ENCODE measurements at places on chromosomes 7 and 10.

GRCh38 chr7:110987127-110987693 is 103.7 kb upstream of the LRRN3 start:
- DNase-seq: no peak

- DNase-seq: peak; percentile 64
These were observed 202.3 kb downstream of the AHR start for GRCh38 chr7:17500736-17501135.

DNA sequence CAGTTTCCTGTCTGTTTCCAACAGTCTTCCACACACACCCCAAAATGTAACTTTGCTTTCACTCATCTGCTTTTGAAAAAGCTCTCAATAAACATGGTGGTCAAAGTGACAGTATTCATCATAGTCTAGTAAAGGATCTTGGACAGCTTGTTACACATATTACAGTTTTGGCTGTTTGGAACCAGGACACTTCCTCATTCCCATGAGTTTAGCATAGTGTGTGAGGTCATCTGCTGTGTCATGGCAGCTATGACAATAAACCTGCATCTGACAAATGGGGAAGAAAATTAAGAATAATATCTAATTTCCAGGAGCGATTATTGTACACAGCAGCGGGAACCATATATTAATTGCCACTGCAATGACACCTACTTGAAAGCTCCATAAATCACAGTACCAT is 184.3 kb upstream of the SLC26A5 start:
- DNase-seq: no peak

DNA sequence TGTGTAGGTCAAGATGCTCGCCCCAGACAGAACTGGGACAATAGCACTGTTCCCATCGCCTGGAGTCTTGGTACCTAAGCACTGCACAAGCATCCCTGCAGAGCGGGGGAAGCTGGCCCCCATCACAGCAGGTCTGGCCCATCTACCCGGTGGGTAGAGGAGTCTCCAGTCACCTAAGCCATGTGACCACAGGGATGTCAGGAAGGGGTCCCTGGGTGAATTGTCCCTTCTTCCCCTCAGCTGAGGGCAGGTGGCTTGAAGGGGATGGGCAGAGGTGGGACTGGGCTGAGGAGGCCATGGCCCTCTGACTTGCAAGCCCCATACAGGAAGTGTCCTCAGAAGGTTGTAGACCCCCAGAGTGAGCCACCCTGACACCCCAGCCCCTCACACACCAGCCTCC is 39.7 kb downstream of the FRMPD2 start:
- DNase-seq: no peak

GRCh38 chr7:134454277-134454676 is 4.6 kb downstream of the AKR1B1 start:
- peak; percentile 59 for DNase-seq

DNA sequence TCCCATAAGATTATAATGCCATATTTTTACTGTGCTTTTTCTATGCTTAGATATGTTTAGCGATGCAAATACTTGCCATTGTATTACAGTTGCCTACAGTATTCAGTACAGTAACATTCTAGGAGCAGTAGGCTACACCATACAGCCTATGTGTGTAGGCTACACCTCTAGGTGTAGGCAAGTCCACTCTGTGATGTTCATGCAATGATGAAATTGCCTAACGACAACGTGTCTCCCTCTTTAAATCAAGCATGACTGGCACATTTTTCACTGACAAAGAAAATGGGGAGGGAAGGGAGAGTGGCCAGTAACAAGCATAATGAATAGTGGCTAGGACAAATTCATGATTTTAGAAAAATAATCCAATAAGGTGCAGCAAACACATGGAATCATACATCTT is 1.7 kb downstream of the NCAPG2 start:
- DNase-seq: no peak

DNA sequence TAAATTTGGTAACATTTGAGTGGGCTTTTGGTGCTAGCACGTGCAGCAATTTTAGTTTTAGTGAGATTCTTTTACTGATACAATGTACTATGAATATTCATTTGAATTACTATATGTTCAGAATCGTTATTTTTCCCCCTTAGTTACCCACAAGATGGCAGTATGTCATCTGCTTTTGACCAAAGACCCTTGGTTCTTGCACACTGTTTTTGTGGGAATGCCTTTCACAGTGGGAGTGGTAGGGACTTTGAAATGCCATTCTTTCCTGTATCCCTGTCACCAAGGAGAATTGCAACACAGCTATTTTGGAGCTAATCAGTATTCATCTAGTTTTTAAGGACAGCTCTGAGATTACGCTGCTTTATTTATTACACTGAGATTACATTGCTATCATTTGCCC is 40.6 kb downstream of the SEC23IP start:
- peak; percentile 38 for DNase-seq

DNA sequence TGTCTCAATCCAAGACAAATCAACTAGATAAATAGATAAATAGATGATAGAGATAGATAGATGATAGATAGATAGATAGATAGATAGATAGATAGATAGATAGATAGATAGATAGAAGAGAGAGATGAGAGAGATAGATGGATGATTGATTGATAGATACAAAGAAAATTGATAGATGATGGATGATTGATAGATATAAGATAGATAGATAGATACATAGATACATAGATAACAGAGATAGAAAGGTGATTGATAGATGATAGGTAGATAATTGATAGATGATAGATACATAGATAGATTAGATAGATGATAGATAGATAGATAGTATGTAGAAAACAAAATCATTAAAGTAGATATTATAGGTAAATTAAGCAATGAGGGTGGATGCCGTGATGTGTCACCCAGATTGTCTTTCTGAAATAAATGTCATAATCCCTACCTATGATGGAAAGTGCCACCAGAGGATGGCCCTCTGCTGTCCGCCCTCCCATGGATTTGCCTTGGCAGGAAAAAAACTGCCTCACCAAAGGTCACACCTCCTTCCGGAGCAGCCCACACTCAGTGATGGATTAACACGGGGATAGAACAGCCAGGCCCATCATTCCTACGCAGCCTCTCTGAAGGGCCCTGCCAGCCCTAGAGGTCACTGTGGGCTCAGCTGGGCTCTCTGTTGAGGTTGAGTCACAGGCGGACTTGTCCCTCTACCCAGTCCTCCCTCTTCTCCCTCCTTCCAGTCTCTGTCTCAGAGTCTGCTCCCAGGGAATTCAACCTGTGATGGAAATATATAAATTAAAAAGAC is 50.8 kb downstream of the KCNH2 start:
- DNase-seq: no peak

DNA sequence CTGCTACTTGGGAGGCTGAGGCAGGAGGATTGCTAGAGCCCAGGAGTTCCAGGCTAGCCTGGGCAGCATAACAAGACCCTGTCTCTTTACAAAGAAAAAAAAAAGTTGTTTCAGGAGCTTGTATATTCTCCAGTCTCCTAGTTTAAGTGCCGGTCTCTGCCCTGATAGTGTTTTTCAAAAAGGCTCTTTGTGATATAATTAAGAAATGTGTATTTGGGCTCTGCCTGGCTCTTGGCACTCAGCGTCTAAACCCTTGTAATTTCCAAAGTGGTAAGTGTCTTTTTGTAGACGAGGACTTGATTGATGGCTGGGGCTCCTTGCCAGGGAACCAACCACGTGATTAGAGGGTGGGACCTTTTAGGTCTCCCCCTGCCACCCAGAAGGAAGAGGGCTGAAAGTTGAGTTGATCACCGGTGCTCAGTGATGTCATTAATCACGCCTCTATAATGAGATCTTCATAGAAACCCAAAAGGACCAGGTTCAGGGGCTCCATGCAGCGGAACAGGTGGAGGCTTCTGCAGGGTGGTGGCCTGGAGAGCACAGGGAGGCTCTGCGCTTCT is 4.4 kb downstream of the EIF3B start:
- DNase-seq: no peak

DNA sequence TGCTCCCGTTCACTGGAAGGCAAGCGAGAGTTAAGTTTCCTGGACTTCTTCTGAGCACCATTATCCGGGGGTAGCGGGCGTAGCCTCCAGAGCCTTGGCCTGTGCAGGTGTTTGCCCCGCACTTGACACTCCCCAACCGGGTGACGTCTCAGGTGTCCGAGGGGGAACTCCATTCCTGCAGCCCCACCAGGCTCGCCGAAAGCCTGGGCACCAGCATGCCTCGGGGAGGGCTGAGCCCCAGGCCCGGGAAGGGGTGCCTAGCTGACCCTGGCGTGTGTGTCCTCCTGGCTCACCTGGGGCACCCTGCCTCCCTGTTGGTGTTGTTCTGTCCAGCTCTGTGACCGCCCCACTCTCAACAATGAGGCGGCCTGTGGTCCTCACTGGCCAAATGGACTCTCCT is 109.4 kb upstream of the GPR26 start:
- no peak for DNase-seq

- DNase-seq: no peak
These were observed 113.6 kb upstream of the MYO3A start for GRCh38 chr10:25820472-25820871.

GRCh38 chr10:43177595-43177994 is 39.4 kb downstream of the CSGALNACT2 start:
- DNase-seq: no peak

DNA sequence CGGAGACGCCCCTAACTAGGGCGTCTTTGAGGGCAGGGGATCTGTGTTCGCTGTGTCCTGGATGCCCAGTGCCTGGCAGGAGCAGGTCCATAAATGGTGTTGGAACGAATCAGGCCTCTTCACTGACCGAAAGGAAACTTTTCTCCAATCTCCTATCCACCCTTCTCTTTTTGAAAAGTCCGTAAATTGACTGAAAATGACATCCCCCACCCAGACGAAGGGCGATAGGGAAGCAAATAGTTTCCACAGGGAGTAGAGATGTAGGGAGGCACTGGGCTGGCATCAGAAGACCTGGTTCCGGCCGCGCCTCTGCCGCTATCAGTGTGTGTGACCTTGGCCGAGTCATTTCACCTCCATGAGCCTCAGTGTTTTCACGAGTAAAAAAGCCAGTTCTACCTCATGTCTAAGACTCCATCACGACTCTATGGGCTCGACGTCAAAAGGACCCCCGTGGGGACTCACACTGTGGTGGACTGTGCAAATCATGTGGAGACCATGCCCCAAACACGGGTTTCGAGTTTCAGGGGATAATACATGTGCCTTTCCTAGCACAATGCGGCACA is 497 bp upstream of the RAB11FIP2 start:
- DNase-seq: peak; percentile 22

GRCh38 chr7:14381306-14381705 is 391.8 kb upstream of the ETV1 start:
- DNase-seq: no peak

- no peak for DNase-seq
These were observed 207.6 kb upstream of the PLXNA4 start for GRCh38 chr7:132783824-132784223.

DNA sequence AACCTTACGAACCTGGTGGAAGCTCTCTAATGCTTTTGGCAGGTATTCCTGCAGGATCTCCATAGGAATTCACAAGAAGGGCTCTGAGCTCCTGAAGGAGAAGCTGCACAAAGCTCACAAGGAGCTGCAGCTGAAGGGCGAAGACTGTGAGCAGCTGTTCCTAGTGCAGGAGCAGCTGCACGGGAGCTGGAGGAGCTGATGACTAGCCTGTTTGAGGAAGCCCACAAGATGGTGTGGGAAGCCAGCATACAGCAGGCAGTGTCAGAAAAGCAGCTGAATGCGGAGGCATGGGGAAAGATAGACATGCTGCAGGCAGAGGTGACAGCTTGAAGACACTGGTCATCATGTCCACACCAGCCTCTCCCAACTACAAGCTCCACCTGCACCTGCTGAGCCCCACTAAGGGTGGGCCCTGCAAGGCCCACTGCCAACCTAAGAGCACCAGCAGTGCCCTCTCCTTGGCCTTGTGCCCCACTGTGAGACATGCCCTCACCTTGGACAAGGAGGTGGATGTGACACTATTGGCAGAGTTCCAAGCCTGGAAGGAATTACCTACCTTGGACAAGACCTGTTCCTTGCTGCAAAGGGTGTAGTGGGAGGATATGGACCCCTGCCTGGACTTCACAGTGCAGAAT is 250.6 kb downstream of the BBS9 start:
- peak; percentile 19 for DNase-seq

DNA sequence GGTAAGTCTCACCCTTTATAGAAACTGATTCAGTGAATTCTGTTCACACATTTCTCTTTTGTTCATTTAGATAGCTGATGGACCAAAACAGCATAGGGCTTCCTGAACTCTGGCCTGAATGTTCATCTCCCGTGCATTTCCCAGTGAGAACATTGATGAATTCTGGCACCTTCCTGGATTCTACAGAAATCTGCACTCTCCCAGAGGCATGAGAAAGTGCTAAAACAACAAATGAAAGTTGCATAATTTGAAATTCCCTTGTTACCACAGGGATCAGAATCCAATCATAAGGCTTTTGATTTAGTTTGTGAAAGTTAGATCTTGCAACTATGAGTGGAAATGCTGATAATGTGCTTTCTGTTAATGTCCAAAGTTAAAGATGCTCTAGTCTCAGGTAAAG is 29.7 kb upstream of the SCIN start:
- no peak for DNase-seq

DNA sequence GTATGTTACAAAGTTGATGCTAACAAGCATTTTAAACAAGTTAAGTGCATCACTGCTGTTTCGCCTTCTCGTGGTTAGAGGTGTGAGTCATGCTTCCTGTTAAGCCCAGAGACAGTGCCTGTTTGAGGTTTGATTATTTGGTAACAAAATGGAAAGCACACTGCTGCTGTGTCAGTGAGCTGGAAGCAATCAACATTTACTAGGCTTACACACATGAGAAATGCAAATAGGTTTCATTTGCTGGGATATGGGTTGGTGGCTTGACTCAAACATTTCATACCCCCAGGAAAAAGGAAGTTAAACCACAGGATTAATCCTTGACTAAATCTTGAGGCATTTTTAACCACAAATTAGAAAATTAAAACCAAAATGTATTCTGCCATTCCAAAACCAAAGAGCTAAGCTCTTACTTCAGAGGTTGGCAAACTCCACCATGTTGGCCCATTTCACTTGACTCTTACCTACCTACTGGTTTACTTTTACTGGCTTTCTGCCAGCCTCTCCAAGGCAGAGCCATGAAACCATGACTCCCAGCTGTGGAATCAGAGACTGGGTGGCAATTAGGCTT is 139.2 kb downstream of the ETV1 start:
- DNase-seq: peak; percentile 33

GRCh38 chr7:18831943-18832342 is 285.5 kb downstream of the TWIST1 start:
- DNase-seq: no peak

DNA sequence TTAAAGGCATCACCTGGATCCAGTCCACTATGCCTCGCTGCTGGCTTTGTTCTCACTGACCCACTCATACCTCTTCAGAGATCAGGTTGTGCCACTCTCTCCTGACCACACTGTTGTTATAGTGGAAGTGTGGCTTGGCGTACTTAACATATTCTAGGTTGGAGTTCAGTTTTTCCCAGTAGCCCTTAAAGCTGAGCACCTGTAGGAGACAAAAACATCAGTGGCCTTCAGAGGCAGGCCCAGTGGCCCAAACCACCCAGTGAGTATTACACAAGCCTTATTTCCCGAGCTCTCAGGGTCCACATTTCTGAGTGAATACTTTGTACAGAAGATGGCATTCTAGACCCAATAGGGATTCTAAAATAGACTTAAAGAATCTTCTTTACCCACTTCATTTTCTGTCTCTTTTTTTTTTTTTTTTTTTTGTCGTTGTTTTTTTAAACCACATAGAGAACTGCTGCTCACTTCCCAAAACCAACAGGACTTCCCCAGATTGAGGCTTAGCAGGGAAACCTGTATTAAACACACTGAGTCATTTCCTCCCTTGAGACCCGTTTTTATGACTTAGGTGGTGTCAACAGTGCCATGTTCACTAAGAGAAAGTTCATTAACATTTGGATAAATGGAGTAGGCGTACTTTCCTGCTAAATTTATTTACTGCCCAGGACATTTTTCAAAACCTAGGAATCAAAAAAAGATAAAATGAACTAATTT is 85.8 kb downstream of the GSAP start:
- peak; percentile 71 for DNase-seq

GRCh38 chr10:525565-526315 is 163.7 kb downstream of the DIP2C start:
- DNase-seq: no peak
